HTR-8/SVneo (cell line): ENCODE measurements at places on chromosomes 11 and 22.

GRCh38 chr11:111921541-111922230 lies 3.0 kb downstream of the C11orf52 start:
- DNase-seq = no peak

DNA sequence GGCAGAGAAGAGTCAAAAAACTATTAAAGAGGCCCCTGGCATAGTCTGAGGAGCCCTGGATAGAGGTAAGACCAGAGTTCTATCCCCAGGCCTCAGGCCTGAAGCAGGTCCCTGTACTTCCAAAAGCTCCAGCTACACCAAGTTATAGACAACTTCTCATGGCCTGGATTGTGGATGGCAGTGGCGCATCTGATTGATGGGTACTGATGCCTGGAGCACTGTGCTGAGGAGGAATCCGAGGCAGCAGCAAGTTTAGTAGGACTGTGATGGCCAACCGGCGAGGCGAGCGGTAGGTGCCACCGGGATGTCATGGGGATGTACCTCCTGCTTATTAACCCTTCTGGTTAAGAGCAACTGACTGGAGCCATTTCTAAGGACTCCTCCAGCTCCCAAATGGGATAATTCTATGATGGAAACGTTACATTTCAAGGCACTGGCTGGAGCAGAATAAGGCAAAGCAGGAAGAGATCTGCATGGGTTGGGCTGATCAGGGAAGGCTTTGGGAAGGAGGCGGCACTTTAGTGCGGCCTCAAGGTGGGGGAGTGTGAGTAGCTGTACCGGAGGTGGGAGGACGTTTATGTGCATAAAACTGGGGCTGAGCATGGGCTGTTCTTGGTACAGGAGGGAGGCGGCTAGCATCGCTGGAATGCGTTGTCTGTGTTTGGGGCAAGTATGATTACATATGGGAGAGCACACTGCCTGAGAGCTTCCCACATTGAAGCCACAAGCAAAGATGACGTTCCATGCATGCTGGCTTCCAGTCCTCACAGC lies 24.2 kb upstream of the JAM3 start:
- DNase-seq = no peak

DNA sequence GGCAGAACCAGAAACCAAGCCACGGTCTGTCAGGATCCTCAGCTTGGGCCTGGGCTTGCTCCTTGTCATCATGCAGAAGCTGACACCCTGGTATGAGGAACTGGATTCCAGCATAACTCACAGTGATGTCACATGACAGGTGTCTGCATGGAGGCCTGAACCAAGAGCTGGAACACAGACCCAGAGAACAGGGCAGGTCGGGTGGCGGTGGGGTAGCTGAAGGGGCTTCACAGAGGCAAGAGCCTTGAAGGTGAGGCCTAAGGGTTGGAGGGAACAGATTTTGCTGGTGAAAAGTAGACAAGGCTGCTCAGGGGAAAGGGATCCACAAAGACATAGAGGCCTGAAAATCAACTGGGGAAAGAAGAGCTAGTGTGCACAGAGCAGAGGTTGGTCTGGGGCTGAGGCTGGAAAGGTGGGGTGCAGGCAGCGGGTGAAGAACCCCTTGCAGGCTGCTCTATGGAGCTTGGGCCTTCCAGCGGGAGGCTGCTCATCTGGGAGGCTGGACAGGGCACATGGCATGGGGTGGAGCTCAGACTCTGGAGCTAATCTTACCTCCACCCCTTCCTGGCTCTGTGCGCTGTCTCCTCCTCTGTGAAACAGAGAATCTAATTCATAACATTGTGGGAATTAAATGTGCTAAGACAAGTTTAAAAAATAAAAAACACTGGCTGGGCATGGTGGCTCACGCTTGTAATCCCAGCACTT lies 18.4 kb upstream of the RPS3 start:
- DNase-seq = no peak

DNA sequence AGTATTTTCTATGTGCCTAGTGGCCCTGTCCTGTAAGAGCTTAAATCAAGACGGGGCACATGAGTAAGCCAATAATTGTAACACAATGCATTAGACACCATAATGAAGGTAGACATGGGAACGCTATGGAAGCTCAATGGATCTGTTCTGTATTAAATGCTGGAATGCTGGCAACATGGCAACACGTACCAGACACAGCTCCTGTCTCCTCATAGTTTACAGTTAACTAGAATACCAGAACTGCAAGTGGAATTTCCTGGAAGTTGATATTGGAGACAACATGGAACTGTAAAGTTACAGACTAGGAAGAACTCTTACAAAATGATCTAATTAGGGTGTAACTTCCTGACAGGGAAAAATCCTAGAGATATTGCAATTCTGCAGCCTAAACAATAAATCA lies 12.4 kb downstream of the P4HA3 start:
- DNase-seq = no peak

DNA sequence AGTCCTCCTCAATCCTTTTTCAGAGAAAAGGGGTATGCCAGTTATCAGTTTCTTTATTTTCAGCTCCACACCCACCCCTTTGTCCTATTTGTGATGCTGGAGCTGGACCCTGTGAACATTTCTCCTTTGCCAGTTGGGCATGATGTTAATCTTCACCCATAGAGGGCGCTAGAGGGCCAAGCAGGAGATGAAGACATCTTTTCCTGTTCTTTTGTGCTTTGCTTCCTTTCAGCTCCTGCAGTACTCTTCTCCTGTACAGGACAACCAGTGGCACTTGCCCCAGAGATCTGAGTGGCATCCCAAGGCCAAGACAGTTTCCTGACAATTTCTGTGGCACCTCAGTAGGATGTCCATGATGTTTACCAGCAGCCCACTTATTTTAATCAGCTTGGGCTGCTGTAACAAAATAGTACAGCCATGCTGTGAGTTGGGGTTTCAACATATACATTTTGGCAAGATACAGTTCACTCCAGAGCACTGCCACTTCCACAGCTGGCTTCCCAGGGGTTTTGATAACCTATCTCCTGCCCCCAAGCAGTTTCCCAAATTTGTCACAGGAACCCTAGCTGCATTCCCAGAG lies 4.6 kb downstream of the SAA2 start:
- DNase-seq = peak; percentile 62

- DNase-seq = no peak
These were observed 116.8 kb downstream of the MED15 start for GRCh38 chr22:20624161-20624616.

DNA sequence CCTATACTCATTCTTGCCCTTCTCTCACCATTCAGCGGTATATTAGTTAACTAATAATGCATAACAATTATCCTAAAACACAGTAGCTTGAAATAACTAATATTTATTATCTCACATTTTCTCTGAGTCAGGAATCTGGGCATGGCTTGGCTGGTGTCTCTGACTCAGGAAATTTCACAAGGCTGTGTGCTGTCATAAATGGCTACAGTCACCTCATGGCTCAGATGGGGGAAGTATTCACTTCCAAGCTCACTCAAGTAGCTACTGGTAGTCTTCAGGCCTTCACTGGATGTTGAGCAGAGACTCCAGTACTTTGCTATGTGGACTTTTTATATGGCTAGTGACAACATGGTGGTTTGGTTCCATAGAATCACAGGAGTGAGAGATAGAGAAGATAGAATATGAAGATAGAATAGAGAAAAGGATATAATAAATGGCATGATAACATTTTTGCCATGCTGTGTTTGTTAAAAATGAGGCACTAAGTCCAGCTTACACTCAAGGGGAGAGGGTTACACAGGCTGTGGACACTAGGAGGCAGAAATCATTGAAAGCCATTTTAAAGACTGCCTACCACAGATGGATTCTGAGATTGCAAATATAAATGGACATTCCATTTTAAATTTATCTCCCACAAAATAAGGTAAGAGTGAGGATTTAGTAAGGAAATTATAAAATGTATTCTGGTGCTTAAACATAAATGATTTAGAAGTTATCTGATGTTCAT lies 997.8 kb upstream of the CHORDC1 start:
- no peak for DNase-seq

GRCh38 chr11:1205987-1206331 lies 16.9 kb upstream of the MUC5B start:
- DNase-seq = no peak
